ENCODE measurements at places on chromosomes 2 and 18. TPM values are rescaled to one million over a fixed set of nuclear protein-coding genes. Genes with fewer than 3 reads are reported as not detected.

DNA sequence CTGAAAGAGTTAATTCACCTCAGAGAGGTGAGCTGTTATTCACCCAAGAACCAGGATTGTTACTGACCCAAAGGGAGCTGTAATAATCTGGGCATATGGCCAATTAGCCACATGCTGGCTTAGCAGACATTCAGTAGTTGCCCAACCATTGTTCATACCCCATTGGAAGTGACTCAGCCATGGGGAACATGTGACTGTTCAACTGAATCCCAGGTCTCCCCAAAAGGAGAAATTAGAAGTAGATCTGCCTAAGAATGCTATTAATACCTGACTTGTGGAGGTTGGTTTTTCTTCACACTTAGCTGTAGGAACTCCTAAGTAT, 272.6 kb upstream of the UBE2E3 start:
- peak; percentile 75 for DNase-seq

The LRP2 gene
- 0.10 TPM for total RNA-seq

GRCh38 chr2:128374001-128374710, 55.5 kb upstream of the HS6ST1 start:
- DNase-seq = peak; percentile 86

DNA sequence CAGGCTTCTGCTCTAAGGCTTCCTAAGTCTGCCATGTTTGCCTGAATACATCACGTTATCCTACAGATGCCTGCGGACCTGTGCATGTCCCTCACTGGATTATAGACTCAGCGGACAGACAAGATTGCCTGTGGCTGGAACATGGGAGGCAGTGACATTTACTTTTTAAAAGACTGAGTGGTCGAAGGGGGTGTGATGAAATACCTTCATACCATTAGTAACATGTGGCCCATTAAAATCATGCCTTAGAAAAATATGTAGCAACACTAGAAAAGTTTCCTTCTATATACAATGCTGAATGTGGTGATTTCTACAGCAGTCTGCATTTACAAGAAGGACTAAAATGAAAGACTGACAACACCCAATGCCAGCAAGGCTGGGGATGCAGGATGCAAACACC, 154.4 kb downstream of the ASB1 start:
- DNase-seq = no peak

- peak; percentile 64 for DNase-seq
Measured at GRCh38 chr18:34809451-34810072, 99.5 kb downstream of the DTNA start.

The MFF gene
- total RNA-seq = 103 TPM

DNA sequence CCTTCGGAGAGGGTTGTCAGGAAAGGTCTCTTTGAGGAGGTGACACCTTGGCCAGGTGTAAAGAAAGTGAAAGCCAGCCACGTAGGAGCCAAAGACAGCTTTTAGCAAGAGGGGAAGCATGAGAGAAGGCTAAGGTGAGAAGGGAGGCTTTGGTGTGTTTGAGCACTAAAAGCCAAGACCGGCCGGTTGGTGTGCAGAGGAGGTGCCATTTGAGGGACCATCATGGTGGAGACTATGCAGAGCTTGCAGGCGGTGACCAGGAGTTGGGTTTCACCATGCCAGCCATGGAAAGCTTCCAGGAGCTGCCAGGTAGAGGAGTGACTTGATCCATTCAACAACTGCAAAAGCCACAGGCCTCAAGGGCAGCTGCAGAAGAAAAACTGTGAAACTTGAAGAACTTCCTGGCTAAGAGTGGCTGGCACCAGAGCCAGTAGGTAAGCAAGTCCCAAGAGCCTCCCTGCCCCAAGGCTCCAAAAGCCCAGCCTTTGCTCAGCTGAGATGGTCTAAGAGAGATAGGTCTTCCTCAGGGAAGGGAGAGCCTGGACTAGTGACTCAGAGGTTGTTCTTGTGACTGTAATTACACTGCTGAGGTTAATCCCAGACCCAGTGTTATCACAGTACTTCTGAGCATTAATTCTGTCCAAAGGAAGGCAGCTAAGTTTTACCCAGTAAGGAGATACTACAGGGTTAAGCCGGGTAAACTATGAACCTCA, 319.0 kb downstream of the BCL11A start:
- DNase-seq = no peak

DNA sequence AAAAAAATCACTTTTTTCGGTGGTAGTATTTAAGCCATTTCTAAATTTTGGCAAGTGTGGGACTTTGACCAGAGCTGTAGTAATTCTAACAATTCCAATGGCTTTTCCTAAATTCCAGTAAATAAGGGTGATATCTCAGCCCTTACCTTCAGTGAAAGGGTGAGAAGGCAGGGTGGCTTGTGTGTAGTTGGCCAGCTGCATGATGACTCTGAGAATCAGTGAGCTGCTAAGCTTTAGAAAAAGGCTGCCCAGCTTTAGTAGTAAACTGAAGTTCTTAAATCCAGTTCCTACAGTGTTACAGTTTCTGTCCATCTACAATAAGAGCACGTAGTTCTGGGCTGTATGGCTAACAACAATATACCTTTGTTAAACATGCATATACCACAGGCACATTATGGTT, 42.0 kb downstream of the OXER1 start:
- no peak for DNase-seq

The CDH19 gene
- not detected for total RNA-seq

DNA sequence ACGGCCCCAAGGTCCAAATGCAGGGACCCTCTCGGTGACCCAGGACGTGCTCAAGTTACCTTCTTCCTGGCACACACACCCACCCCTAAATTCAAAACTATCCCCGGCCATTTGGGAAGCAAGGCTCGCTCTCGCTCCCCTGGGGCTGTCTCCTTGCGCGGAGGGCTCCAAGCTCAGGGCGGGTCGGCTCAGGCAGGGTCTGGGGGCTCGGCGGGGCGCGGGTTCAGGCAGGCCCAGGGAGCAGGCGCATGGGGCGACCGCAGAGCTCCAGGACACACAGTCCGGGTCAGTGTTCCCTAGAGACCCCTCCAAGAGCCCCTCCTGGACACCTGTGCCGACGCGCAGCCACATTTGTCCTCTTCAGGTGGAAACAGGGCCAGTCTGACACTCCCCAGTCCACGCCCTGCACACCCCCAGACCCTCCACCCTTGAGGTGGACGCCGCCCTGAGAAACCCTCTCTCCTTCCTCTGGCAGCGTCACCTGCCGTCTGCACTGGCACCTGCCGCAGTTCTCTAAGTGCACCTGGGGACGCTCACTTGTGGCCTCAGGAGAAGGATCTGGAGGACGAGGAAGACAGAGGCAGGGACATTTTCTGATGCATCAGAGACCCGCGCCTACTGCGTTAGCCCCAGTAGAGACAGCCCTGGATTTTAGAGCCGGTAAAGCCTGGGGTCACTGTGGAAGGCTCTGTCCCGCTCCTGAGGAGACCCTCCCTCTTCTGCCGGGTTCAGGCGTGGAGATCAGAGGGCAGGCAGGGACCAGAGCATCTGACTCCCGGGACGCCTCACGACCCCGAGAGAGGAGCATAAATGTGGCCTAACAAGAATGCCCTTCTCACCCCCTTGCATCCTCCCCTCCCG, 138.8 kb downstream of the TWIST2 start:
- no peak for DNase-seq
